Aortic smooth muscle cell (primary cell): ENCODE measurements at places on chromosomes 12 and 14. TPM values are rescaled to one million over a fixed set of nuclear protein-coding genes. Genes with fewer than 3 reads are reported as not detected.

The OR10P1 gene
- total RNA-seq, result not detected in 2 replicates

The LRRK2 gene
- total RNA-seq, result 22.5 and 22.9 TPM in 2 replicates

The EFCAB11 gene
- 7.6 and 7.7 TPM in 2 replicates for total RNA-seq

The TAPBPL gene
- total RNA-seq, result 7.8 and 11.6 TPM in 2 replicates

The MYO1H gene
- not detected in 2 replicates for total RNA-seq

The KRT83 gene
- total RNA-seq, result not detected in 2 replicates

The CLEC4D gene
- not detected in 2 replicates for total RNA-seq

The ACIN1 gene
- 84.7 and 85.7 TPM in 2 replicates for total RNA-seq

The FIGNL2 gene
- under 0.01 TPM in 2 replicates for total RNA-seq

The FITM1 gene
- 0.13 and 0.19 TPM in 2 replicates for total RNA-seq

The FOXM1 gene
- 8.5 and 9.3 TPM in 2 replicates for total RNA-seq

The TMPRSS12 gene
- not detected in 2 replicates for total RNA-seq

The LRP1-AS gene
- 0.37 TPM in 1 of 2 replicates, not detected in the other for total RNA-seq

The NANOG gene
- not detected in 2 replicates for total RNA-seq

The CRACR2A gene
- total RNA-seq, result 2.1 TPM in 2 replicates

The FAM90A1 gene
- total RNA-seq, result 0.06 TPM in 1 of 2 replicates, not detected in the other

The OSGEP gene
- total RNA-seq, result 23.9 and 49.0 TPM in 2 replicates

The RFLNA gene
- 1.3 TPM in 1 of 2 replicates, not detected in the other for total RNA-seq

The TMEM117 gene
- 4.2 and 6.7 TPM in 2 replicates for total RNA-seq

The SMIM41 gene
- 0.06 and 0.13 TPM in 2 replicates for total RNA-seq

The FBXW8 gene
- total RNA-seq, result 14.3 and 15.6 TPM in 2 replicates

The RTRAF gene
- 73.2 and 165 TPM in 2 replicates for total RNA-seq

The PLBD1 gene
- 2.0 and 2.1 TPM in 2 replicates for total RNA-seq

The NIN gene
- total RNA-seq, result 31.2 and 33.5 TPM in 2 replicates

The CHURC1 gene
- 40.6 and 46.8 TPM in 2 replicates for total RNA-seq

The IRF2BPL gene
- 22.4 and 35.1 TPM in 2 replicates for total RNA-seq

The GARIN6 gene
- not detected in 2 replicates for total RNA-seq

The OTX2 gene
- not detected in 2 replicates for total RNA-seq

The CCDC198 gene
- total RNA-seq, result under 0.01 and 0.53 TPM in 2 replicates

The FBXO33 gene
- 28.3 and 32.8 TPM in 2 replicates for total RNA-seq

The LALBA gene
- not detected in 2 replicates for total RNA-seq

The RDH11 gene
- total RNA-seq, result 98.8 and 125 TPM in 2 replicates

The TMEM260 gene
- total RNA-seq, result 11.1 and 11.7 TPM in 2 replicates

The ASIC1 gene
- 1.3 and 1.4 TPM in 2 replicates for total RNA-seq

The PAX9 gene
- 0.12 and 0.26 TPM in 2 replicates for total RNA-seq

The IL31 gene
- total RNA-seq, result not detected in 2 replicates

The FOXA1 gene
- not detected in 2 replicates for total RNA-seq

The CSRNP2 gene
- total RNA-seq, result 14.4 TPM in 2 replicates

The RNU4-1 gene
- under 0.01 TPM in 1 of 2 replicates, not detected in the other for total RNA-seq

The APOF gene
- total RNA-seq, result not detected in 2 replicates

The SPX gene
- total RNA-seq, result 0.25 and 0.26 TPM in 2 replicates

The GLIPR1L2 gene
- 0.92 and 1.1 TPM in 2 replicates for total RNA-seq

The ETFRF1 gene
- 16.4 and 21.7 TPM in 2 replicates for total RNA-seq

The MYBPC1 gene
- total RNA-seq, result not detected in 2 replicates

The ABCC9 gene
- 0.37 and 0.40 TPM in 2 replicates for total RNA-seq

The LARP4 gene
- total RNA-seq, result 32.6 and 33.0 TPM in 2 replicates

The MAP4K5 gene
- 49.6 and 53.5 TPM in 2 replicates for total RNA-seq

The ACOT6 gene
- not detected in 2 replicates for total RNA-seq

The IFNG-AS1 gene
- 0.26 and 0.31 TPM in 2 replicates for total RNA-seq

The DEPDC4 gene
- 0.75 and 1.6 TPM in 2 replicates for total RNA-seq
